Keratinocyte (primary cell): ENCODE measurements at places on chromosomes 3 and 15. TPM values are rescaled to one million over a fixed set of nuclear protein-coding genes. Genes with fewer than 3 reads are reported as not detected.

GRCh38 chr15:59401824-59402569 is 29.3 kb upstream of the MYO1E start:
- DNase-seq = no peak

DNA sequence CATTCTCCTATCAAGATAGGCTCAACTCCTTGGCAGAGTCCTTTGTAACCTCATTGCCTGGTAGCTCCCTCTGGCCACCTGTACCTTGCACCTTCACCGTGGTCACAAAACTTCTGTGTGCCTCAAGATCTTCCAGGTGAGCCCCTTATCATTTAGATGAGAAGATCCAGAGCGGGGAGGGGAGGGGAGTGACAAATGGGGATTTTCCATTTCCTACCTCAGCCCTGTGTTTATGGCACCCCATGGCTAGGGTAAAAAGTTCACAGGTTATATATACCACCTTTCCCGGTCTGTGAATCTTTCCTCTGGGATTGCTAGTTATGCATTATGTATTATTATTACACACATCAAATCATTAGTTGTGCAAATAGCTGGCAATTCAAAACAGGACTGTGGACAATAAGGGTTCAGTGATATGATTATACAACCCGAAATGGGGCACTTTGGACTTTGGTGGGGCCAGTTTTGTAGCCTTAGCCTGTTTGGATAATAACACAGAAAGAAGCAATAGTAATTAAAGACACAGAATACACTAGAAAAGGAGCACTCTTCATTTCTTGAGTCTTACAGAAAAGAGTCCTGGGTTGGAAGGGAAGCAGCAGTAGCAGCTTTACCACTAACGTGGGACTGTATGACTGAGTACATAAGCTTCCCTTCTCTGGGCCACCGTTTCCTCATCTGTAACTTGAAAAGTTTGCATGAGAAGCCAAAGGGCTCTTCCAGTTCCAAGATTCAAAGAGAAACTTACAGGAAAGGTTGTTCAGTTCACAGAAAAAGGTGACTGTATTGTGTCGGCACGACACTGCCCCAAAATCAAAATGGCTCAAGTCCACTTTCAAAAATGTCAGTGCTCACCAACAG is 7.1 kb downstream of the TLE3 start:
- DNase-seq = no peak

NBEAL2 gene
- polyA plus RNA-seq = 22.8 to 48.7 TPM (median 28.7 TPM) in 3 replicates

GUCA1C gene
- polyA plus RNA-seq = 0.15 to 0.26 TPM (median 0.26 TPM) in 3 replicates

GOLGA6L10 gene
- 0.36 to 1.6 TPM (median 1.3 TPM) in 3 replicates for polyA plus RNA-seq
